Sigmoid colon (tissue), 7 donors: ENCODE measurements at places on chromosomes 5 and 9. TPM values are rescaled to one million over a fixed set of nuclear protein-coding genes. Genes with fewer than 3 reads are reported as not detected.
A peak's percentile ranks its signal among the peaks of the same experiment; 100 is the strongest.

Gene CXXC5
- 25.3 TPM for total RNA-seq

Gene CACFD1
- total RNA-seq = 13.4 TPM

- DNase-seq = no peak
Observed at GRCh38 chr9:130934702-130935647, 4.1 kb downstream of the FIBCD1 start.

- DNase-seq = no peak
Observed at GRCh38 chr9:82920154-82920553, 142.8 kb downstream of the RASEF start.

Gene FAM193B
- total RNA-seq = 46.1 TPM

Gene F12
- 0.36 TPM for total RNA-seq

Gene PCDHB7
- total RNA-seq = 2.8 TPM

Gene FAM221B
- total RNA-seq = not detected

- DNase-seq = no peak
Observed at GRCh38 chr5:126595486-126596083, 566 bp upstream of the ALDH7A1 start.

Gene ARL14EPL
- not detected for total RNA-seq

GRCh38 chr9:97591535-97591934 lies 41.6 kb downstream of the TSTD2 start:
- DNase-seq = no peak

DNA sequence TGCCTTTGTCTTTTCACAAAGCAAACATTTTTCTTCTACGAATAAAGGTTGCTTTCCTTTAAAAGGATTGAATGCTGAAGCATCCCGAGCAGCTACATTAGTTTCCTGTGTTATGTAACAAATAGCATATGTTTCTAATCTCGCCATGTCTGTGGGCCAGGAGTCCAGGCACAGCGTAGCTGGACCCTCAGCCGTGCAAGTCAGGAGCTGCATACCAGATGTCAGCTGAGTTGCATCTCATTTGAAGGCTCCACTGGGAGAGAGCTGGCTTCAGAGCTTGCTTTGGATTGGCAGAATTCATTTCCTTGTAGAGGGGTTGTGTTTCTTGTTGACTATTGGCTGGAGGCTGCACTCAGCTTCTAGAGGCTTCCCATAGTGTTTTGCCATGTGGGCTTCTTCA lies 16.0 kb upstream of the GOLPH3 start:
- peak; percentile 88 for DNase-seq

DNA sequence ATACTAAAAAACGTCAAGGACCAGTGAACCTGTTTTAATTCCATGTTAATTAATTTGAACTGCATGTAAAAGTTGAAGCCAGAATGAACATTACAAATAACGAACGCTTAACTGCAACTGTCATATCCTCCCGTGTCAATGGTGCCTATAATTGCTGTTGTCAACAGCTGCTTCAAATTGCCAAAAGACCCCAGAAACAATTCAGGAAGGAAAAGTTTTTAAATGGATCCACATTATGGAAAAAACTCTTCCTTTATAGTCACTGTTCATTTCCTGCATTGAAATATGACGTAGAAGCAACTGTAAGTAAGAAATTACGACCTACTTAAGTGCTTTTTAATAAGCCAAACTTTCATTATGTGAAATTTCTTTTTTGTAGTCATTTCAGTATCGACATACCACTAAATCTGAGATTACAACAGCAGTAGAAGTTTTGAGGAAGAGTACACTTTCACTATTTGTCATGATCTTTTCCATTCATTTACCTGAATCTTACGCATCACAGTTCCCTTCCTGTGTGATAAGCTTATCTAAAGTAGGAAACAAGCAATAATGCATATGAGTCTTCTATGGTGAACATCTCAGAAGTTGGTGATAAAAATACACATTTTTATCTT lies 37.8 kb downstream of the MEF2C start:
- no peak for DNase-seq

GRCh38 chr9:86846656-86847055 lies 100.7 kb downstream of the GAS1 start:
- no peak for DNase-seq

DNA sequence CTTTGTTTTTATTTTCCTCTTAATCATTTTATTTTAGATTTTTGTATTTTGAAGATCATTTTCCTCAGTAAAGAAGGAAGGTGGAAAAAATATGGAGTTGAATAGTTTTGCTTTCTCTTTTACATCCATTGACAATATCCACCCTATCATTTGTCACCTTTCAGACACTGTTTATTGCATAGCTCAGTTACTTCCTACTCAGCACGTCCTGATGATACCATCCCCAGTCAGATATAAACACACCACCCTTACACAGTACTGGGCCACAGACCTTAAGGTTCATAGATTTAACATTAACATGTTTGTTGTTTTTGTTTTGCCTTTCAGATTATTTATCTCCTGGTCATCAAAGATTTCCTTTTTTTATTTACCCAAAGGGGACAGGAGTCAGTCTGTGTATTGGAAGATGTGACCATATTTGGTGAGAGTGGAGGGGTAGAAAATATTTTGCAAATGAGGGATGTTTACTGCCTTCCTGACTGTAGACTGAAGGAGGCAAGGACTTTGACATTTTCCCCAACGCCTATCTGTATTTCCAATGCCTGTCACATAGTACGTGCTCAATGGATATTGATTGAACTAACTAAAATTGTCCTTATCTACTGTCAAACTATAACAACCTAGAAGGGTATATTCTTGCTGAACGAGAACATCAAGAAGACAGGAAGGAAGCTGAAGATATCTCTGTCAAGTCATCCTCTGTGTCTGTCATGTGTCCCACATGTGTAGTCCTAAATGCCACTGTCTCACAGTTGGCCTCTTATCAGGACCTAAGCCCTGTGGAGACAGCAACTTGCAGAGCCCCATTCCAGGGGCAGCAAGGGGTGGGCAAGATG lies 15.6 kb downstream of the STX17 start:
- no peak for DNase-seq

Gene CRHBP
- not detected for total RNA-seq

DNA sequence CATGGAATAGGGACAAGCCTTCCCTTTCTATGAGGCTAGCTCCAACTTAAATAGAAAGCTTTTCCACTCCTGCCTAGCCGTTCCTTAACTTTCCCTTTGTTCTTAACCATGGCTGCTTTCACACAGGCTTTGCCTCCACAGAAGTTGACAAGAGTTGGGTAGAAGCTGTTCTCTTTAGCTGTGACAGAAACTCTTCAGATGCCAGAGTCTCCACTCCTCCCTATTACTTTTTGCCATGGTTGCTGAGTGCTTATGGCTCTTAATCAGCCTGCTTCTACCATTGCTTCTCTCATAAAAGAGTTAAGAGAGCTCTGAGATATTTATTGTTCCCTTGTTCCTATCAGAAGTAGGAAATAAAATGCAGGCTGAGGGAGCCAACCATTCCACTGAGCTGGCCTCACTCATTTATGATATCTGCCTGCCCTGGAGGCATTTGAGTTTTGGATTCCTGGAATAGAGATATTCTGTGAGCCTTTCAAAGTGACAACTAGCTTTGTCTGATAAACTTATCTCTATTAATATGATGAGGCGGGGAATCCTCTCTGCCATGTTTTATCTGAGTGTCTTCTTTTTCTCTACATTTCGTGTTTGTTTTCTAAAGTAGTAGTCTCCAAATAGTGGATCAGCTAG lies 162.6 kb downstream of the DMAC1 start:
- DNase-seq = no peak

DNA sequence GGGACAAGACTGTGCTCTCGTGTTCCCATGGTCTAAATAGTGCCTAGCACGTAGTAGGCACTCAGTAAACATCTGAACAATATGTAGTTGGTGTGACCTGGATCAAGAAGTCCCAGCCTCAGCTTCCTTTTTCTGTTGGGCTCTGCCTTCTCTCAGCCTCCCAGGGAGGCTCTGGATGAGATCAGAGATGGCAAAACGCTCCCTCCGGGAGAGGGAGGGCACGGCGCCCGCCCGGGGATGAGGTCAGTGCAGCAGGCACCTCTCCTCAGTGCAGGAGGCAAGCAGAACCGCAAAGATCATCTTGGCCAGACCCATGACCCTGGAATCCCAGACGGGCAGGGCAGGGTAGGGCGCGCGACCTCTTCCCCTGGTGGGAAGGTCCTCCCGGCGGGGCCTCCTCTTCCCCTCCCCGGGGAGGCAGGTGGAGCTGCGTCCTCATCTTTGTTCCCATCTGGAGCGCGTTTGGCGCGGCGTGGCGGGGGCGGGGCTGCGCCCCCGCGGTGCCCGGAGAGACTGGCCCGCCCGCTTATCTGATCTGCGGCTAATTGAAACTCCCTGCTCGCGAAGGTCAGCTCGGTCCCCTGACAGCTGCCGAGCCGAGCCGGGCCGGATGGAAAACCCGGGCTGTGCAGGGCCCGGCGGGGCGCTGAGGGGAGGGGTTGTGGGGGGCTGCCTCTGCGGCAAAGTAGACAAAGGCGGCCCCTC lies 60.9 kb downstream of the CXXC5 start:
- peak; percentile 82 for DNase-seq

- no peak for DNase-seq
Observed at GRCh38 chr5:34057118-34057517, 14.1 kb upstream of the C1QTNF3 start.

DNA sequence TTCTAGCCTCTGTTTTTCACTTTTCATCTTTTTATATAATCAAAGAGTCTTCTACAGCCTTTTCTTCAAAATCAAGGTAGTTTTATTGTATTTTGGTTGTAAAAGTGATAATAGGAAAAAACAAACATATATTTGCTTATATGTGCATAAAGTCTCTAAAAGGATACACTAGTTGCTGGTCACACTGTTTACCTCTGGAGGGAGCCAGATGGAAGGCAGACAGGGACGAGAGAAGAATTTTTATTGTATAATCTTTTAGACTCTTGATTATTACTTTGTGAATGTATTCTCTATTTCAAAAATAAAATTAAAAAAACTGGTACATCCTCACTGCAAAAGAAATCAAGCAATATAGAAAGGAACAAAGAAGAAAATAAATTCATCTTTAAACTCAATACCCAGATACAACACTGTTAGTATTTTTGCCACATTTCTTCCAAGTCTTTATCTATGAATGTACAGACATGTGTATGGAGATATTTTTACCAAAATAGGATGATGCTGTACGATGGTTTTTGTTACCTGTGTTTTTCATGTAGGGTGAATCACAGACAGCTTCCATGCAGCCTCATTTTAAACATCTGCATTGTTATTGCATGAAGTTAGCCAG lies 6.1 kb upstream of the RNF183 start:
- DNase-seq = no peak

Gene DOCK8
- total RNA-seq = 4.2 TPM

GRCh38 chr5:107682533-107682932 lies 11.8 kb upstream of the EFNA5 start:
- no peak for DNase-seq

- DNase-seq = no peak
Observed at GRCh38 chr5:145667742-145668141, 167.4 kb downstream of the PRELID2 start.

DNA sequence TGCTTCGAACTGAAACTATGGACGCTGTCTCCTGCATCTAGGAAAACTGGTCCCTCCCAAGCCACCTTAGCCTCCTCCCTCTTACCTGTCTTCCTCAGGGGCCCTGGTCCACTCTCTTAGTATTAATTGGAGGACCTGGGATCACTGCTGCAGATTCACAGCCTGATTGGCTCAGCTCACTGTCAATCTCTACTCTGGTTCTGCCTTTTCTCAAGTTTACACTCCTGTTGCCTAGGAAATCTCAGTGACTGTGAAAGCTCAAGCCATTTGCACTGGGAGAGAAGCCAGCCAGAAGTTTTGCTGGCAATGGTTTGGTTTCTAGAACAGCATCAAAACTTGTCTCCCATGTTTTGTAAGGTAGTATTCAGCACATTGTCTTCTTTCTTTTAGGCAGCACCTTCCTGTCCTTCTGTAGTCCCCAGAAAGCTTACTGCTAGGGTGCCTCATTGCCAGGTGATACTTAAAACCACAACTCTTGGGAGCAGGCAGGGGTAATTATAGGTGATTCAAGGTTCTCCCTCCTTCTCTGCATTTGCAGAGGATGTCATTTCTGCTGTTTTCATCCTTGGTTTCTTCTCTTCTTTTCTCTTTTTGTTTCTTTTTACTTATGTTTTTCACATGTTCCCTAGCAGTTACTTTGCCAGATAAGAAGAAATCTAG lies at the start of gene CAPSL:
CAPSL (minus strand) TSS at position 55 of the 660 bp plus-strand sequence. CDS start 17,502 bp downstream, outside the sequence.
- DNase-seq = peak; percentile 68

Gene SPATA31A3
- not detected for total RNA-seq

DNA sequence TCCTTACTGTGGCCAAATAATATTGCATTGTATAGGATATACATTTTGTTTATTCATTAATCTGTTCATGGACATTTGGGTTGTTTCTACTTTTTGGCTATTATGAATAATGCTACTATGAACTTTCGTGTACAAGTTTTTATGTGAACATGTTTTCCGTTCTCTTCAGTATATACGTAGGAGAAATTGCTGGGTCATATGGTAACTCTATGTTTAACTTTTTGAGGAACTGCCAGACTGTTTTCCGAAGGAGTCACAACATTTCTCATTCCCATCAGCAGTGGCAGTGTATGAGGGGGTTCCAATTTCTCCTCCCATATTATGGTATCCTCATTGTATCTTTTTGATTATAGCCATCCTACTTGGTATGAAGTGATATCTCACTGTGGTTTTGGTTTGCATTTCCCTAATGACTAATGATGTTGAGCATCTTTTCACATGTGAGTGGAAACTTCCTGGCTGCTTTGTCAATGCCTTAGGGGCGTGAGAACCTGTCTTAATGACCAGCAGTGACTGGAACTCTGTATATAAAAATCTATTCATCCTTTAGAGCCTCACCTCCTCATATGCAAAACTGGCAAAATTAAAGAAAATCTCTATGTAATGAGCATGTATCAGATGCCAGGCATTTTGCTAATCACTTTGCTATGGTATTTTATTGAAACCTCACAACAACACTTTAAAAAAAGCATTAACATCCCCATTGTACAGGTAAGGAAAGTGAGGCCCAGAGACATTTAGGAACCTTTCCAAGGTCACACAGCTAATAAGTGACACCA lies 47.8 kb upstream of the TGFBR1 start:
- no peak for DNase-seq

DNA sequence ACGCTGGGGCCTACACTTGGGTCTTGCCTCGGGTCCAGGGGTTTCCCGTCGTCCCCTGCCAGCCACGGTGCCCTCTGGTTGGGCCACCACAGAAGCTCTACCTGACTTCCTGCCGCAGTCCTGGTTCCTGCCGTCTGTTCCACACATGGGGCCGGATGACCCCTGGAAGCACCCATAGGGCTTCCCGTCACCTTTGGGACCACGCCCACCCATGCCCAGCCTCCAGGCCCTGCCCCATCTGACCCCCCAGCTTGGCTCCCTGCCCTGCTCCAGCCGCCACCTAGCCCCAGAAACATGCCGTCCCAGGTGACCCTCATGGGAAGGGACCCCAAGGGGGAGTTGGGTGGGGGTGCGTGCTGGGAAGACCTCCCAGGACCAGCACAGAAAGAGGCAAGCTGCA lies 13.7 kb downstream of the MRPL36 start:
- peak; percentile 60 for DNase-seq

Gene AGXT2
- total RNA-seq = not detected

Gene INSYN2B
- not detected for total RNA-seq

Gene C7
- 651 TPM for total RNA-seq

Gene ALDOB
- total RNA-seq = not detected
